HFFc6 (cell line): ENCODE measurements at places on chromosomes 4 and X.
A peak's percentile ranks its signal among the peaks of the same experiment; 100 is the strongest.

- H3K27ac ChIP-seq, result no peak overlapping the region
- no peaks in the 10 kb centered on the region for H3K4me1 ChIP-seq
- no peaks in the 10 kb centered on the region for H3K36me3 ChIP-seq
- DNase-seq, result peak; percentile 52
Measured at GRCh38 chr4:99723612-99724011, 66.0 kb upstream of the C4orf54 start.

DNA sequence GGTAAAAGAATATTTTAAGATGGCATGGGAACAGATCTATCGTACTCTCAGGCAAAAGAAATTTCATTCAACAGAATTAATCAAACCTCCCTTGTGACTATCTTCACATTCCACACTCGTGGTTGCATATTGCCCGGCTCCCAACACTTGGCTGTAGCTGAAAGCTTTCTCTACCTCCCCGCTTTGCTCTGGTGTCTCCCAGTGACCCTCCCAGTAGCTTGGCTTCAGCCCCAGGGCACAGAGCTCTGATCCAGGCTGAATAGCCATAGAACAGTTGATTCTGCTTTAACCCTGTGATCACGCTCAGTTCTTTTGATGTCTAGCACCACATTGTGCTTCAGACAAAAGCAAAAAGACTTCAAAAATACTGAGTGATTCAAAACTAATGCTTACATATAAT, 24.6 kb downstream of the SLC7A11 start:
- no peak overlapping the region for H3K4me3 ChIP-seq
- peaks cover 51% of the 10 kb centered on the region for H3K36me3 ChIP-seq
- no peak overlapping the region for H3K27ac ChIP-seq
- H3K4me1 ChIP-seq, result peaks cover 43% of the 10 kb centered on the region

DNA sequence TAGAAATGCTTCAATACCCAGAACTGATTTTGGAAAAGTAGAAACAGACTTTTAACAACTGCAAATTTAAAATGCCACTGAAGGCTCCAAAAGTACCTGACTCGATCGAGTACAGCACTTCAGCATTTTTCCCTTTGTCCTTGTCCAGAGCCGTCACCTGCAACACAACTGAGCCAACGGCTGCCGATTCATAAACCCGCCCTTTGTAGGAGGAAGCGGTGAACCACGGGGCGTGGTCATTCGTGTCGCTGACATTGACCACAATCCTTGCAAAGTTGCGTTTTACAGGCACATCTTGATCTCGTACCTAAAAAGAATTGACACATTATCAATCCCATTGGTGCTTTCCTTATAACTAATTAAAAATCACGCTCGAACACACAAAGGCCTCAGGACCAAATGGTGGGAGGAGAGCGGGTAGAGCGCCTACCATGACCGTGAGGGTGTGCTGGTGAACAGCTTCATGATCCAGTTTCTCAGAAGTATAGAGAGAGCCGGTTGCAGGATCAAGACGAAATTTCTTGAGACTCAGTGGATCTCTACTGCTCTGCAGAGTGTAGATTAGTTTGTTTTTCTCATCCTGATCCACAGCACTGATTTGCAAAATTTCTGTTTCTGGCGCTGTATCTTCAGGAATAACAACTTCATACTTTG, 72.8 kb upstream of the MTNR1A start:
- H3K36me3 ChIP-seq, result peaks cover 73% of the 10 kb centered on the region
- peak overlapping the region; percentile 8; the same call in 1 of the 2 replicates for H3K4me3 ChIP-seq
- no peak for DNase-seq
- peaks cover 41% of the 10 kb centered on the region for H3K4me1 ChIP-seq

- H3K27me3 ChIP-seq, result no peaks in the 10 kb centered on the region
- H3K36me3 ChIP-seq, result 0 out of 2 replicates have a peak, but pooled peaks cover 4% of the 10 kb centered on the region
- peak overlapping the region; percentile 94 for H3K27ac ChIP-seq
- H3K4me3 ChIP-seq, result peak overlapping the region; percentile 74
- H3K4me1 ChIP-seq, result peaks cover 41% of the 10 kb centered on the region
- peak; percentile 37 for DNase-seq
Measured at GRCh38 chr4:152515678-152516077, 20.2 kb downstream of the FBXW7 start.

GRCh38 chrX:67700602-67701001, 156.8 kb downstream of the AR start:
- H3K4me3 ChIP-seq, result no peak overlapping the region
- H3K36me3 ChIP-seq, result peaks cover 4% of the 10 kb centered on the region; the same call in 1 of the 2 replicates
- peaks cover 2% of the 10 kb centered on the region; the same call in 1 of the 2 replicates for H3K27me3 ChIP-seq
- no peak overlapping the region for H3K27ac ChIP-seq
- peaks cover 14% of the 10 kb centered on the region for H3K4me1 ChIP-seq

DNA sequence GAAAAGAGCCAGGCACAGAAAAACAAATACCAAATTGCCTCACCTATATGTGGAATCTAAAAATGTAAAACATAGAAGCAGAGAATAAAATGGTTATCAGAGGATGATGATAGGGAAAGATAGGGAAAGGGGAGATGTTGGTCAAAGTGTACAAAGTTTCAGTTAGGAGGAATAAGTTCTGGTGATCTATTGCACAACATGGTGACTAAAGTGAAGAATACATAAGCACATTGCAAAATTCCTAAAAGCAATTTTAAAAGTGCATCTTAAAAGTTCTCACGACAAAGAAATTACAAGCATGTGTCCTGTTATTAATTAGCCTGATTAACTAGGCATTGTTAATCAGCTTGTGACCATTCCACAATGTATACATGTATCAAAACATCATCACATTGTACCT, 136.0 kb downstream of the GABRG1 start:
- H3K4me3 ChIP-seq, result no peak overlapping the region
- no peaks in the 10 kb centered on the region for H3K36me3 ChIP-seq
- no peak overlapping the region for H3K27ac ChIP-seq
- no peak for DNase-seq

DNA sequence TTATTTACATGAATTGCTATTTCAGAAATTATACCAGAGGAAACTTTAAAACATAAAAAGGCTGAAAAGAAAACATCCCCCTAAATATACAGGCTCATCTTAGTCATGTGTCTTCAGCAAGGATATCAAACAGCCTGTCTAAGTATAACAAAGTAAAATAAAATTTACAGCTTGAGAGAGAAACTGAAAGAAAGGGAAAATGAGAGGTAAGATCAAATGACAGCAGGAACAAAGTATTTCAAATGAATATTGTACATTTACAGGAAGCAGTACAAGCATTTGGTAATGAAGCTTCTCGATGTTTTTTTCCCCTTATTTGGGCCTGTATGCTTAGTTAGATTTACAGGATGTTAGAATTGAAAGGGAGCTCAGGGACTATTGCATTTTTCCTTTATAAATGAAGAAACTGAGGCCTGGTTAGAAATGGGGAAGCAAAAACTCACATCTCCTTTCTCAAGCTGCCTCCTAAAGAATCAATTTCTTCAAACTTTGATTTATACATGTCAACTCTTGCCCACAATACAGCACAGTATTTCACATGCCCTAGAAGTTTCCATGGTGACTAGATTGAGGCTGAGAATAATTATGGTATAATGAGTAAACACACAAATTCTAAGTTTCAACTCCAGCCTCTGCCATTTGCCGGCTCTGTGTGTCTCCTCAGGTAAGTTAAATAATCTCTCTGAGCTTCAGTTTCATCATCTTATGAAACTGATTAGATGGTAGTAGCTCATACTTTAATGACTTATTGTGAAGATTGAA, 29.3 kb downstream of the DAPP1 start:
- H3K36me3 ChIP-seq, result no peaks in the 10 kb centered on the region
- H3K27ac ChIP-seq, result no peak overlapping the region
- peaks cover 11% of the 10 kb centered on the region for H3K27me3 ChIP-seq
- H3K4me1 ChIP-seq, result no peaks in the 10 kb centered on the region

DNA sequence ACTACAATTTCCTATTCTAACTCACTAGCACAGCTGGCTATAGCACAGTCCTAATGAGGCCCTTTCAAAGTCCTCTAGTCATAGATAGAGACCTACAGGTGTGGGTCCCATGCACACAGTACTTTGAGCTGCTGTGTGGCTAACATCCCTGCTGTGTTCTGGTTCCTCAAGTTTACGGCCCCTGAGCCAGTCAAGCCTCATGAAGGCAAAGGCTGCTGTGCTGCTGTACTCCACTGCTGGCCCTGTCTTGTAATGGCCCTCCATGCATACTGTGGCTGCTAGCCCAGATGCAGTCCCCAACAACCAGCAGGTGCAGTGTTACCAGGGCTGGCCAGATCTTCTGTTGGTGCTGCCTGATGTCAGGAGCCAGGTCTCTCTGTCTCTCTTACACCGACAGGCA, 23.4 kb upstream of the ENPEP start:
- H3K4me3 ChIP-seq, result no peak overlapping the region
- H3K27me3 ChIP-seq, result peaks cover 9% of the 10 kb centered on the region
- no peak for DNase-seq
- no peaks in the 10 kb centered on the region for H3K36me3 ChIP-seq

DNA sequence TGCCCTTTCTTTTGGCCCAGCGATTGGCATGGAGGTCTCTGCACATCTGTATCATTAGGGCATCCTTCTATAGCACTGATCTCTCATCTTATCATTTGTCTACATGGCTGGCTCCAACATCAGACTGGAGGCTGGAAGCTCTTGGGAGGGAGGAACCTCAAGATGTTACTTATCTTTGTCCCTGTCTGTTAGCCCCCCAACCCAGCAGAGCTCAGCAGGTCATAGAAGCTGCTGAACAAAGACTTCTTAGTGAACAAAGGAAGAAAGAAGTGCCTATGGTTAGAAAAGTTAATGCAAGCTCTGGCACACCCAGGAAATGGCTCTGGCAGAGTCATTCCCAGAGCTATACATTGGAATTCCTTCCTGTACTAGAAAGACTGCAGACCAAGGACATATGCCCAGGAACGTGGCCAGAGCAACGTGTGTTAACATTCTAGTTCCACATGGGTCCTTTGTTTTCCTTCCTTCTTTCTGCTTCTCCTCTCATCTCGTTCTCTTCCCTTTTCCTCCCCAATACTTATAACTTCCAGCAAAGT, 74.0 kb downstream of the SEL1L3 start:
- peaks cover 31% of the 10 kb centered on the region for H3K4me1 ChIP-seq
- H3K27me3 ChIP-seq, result peaks cover 2% of the 10 kb centered on the region; the same call in 1 of the 2 replicates
- no peak overlapping the region for H3K4me3 ChIP-seq
- peaks cover 15% of the 10 kb centered on the region for H3K36me3 ChIP-seq
- no peak for DNase-seq
- no peak overlapping the region for H3K27ac ChIP-seq

DNA sequence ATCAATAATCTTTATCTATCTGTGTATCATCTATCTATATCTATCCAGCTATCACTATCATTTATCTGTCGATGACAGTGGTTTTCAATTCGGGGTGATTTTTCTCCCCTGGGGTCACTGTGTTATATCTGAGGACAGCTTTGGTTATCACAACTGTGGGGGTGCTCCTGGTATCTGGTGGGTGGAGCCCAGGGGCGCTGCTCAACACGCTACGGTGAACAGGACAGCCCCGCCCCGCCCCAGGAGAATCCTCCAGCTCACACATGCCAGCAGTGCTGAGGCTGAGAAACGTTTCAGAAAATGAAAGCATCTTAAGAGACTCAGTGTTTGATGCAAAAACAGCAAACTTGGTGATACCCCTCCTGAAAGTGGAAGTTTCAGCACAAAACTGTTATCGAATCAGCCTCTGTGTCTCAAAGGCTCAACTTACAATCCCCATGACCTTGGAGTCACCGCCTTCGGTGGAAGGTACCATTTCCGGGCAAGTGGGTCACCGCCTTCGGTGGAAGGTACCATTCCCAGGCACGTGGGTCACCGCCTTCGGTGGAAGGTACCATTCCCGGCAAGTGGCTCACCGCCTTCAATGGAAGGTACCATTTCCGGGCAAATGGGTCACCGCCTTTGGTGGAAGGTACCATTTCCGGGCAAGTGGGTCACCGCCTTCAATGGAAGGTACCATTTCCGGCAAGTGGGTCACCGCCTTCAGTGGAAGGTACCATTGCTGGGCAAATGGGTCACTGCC, 315.3 kb downstream of the DHRSX start:
- no peak overlapping the region for H3K27ac ChIP-seq
- peaks cover 7% of the 10 kb centered on the region; the same call in 1 of the 2 replicates for H3K36me3 ChIP-seq
- no peak for DNase-seq
- H3K4me1 ChIP-seq, result peaks cover 4% of the 10 kb centered on the region; the same call in 1 of the 2 replicates
- H3K27me3 ChIP-seq, result no peaks in the 10 kb centered on the region; the same call in 1 of the 2 replicates

DNA sequence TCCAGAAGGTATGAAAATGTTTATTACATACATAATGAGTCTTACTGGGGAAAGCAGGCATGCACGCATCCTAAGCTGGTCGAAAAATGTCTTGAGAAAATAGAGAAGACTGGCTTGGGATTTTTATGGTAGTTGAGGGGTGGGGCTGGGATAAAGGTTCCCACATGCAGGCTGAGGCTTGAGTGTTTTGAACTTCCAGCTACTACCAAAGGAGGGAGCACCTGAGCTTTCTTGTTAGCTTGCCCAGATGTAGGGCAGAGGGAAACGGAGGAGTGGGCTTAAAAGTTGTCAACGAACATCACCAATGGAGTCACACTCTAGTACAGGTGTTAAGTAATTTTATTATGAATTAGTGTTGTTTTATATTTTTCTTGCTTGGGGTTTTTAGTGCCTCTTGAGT, 39.6 kb upstream of the SRPX start:
- no peak for DNase-seq
- peaks cover 30% of the 10 kb centered on the region for H3K4me1 ChIP-seq
- H3K27ac ChIP-seq, result no peak overlapping the region
- no peaks in the 10 kb centered on the region for H3K36me3 ChIP-seq
- no peaks in the 10 kb centered on the region for H3K27me3 ChIP-seq

GRCh38 chr4:16450724-16451123, 224.5 kb upstream of the TAPT1 start:
- H3K36me3 ChIP-seq, result no peaks in the 10 kb centered on the region
- no peak overlapping the region for H3K4me3 ChIP-seq
- peaks cover 27% of the 10 kb centered on the region for H3K27me3 ChIP-seq
- peaks cover 10% of the 10 kb centered on the region; the same call in 1 of the 2 replicates for H3K4me1 ChIP-seq
- DNase-seq, result no peak

DNA sequence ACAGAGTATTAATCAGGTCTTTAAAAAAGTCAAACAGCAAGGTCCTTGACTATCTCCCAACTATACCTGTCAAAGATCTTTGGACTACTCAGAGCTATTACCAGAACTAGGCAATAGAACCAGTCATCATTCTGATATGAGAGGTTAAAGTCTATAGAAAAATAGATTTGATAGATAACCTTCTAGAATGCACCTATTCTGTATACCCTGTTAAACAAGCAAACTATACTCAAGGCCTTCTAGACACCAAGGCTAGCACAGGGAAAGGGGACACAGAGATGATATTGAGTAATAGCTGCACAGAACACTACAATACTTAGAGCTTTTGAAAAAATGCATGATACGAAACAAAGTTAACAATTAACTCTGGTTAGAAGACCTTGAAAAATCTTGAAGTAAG, 149.5 kb downstream of the NR3C2 start:
- H3K27ac ChIP-seq, result no peak overlapping the region
- H3K36me3 ChIP-seq, result no peaks in the 10 kb centered on the region
- no peak for DNase-seq
- no peaks in the 10 kb centered on the region for H3K4me1 ChIP-seq
- H3K4me3 ChIP-seq, result no peak overlapping the region
